ENCODE measurements at places on chromosomes 4 and X. TPM values are rescaled to one million over a fixed set of nuclear protein-coding genes. Genes with fewer than 3 reads are reported as not detected.

Gene RPS6KA3
- 58.3 TPM for total RNA-seq

Gene GPRASP3
- 3.9 TPM for total RNA-seq

Gene NWD2
- not detected for total RNA-seq

Gene TLR7
- not detected for total RNA-seq

Gene TMSB15A
- total RNA-seq: 0.55 TPM

Gene CXCR3
- not detected for total RNA-seq

Gene PARM1
- 0.62 TPM for total RNA-seq

Gene DKK2
- total RNA-seq: not detected

Gene UBL4A
- 64.6 TPM for total RNA-seq

Gene GABRB1
- total RNA-seq: not detected

Gene GPM6B
- not detected for total RNA-seq

Gene PKD2
- 22.7 TPM for total RNA-seq

Gene RCHY1
- 14.1 TPM for total RNA-seq

Gene FAM149A
- total RNA-seq: 1.1 TPM

Gene TMEM144
- total RNA-seq: 3.1 TPM

Gene XAGE1A
- total RNA-seq: 33.2 TPM

Gene CXXC4
- total RNA-seq: not detected

Gene RHOXF2B
- total RNA-seq: not detected

Gene SSX2B
- total RNA-seq: not detected

Gene CEP135
- total RNA-seq: 5.2 TPM

Gene CFP
- 0.45 TPM for total RNA-seq

Gene CLDN22
- not detected for total RNA-seq

Gene PDE6B
- not detected for total RNA-seq

Gene CYSLTR1
- not detected for total RNA-seq

Gene BMPR1B
- 7.4 TPM for total RNA-seq

Gene GALNTL6
- 0.05 TPM for total RNA-seq

Gene MTMR8
- total RNA-seq: 0.40 TPM

Gene KLKB1
- not detected for total RNA-seq

Gene ZNF81
- total RNA-seq: 5.8 TPM

Gene GAGE13
- total RNA-seq: not detected

Gene HTN3
- total RNA-seq: not detected

Gene LUZP4
- total RNA-seq: not detected

Gene TKTL2
- not detected for total RNA-seq

Gene DRP2
- total RNA-seq: 0.16 TPM

All from A549 treated with CpdA at 1 μM for 4 hours (cell line).